ENCODE measurements at places on chromosomes 11 and 22.

DNA sequence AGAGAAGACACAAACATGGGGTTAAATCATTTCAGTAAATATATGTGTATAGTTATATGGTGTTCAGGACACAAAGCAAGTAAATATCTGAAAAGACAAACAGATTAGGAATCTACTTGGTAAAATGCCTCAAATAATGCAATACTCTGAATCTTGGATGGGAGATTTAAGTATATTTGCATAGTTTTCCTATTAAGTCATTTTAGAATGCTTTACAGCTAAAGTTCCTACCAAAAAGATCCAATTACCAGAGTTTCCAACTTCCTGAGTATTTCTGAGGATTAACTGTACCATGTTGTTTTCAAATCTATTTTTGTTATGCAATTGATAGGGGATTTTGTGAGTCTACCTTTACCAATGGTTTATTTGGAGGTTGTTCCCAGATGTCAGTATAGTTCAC lies 424.4 kb upstream of the CCDC179 start:
- no peak for DNase-seq

GRCh38 chr11:87263264-87263838 lies 225.6 kb downstream of the TMEM135 start:
- no peak for DNase-seq

DNA sequence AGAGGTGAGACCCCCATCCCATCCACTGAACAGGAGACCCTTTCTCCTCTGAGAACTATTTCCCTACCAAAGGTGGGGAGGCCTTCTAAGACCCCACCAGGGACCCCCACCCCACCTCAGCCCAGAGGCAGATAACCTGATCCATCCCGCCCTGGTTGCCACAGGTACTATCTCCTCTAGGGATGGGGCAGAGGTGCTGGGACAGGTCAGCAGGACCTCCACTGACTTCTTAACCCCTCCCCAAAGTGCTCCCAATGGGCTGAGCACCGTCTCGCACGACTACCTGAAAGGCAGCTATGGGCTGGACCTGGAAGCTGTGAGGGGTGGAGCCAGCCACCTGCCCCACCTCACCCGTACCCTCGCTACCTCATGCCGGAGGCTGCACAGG lies 4.3 kb downstream of the INPPL1 start:
- peak; percentile 9 for DNase-seq

- no peak for DNase-seq
These were observed 123.4 kb downstream of the COMMD9 start for GRCh38 chr11:36165621-36166397.

DNA sequence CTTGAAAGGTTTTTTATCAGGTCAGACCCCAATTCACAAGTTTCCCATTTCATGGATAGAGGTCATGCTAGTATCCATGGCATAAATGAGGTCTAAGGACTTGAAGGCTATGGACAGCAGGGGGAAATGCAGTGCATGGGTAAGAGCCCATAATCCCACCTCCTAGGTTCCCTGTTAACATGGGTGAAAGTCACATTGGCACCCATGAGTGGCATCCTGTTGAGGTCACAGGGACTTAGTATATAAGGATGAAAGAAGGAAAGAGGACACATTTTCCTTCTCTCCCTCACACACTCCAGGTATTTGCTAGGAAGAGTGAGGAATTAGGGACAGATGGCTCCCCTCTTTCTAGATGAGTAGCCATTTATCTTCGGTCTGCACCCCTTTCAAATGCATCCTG lies 9.4 kb upstream of the GLYAT start:
- no peak for DNase-seq

- DNase-seq = peak; percentile 25
These were observed 465 bp downstream of the MAPK1 start for GRCh38 chr22:21866833-21867527.

- no peak for DNase-seq
These were observed 322.2 kb upstream of the DDI1 start for GRCh38 chr11:103714246-103714645.

- DNase-seq = no peak
These were observed 112.7 kb upstream of the OR4B1 start for GRCh38 chr11:48103621-48104567.

DNA sequence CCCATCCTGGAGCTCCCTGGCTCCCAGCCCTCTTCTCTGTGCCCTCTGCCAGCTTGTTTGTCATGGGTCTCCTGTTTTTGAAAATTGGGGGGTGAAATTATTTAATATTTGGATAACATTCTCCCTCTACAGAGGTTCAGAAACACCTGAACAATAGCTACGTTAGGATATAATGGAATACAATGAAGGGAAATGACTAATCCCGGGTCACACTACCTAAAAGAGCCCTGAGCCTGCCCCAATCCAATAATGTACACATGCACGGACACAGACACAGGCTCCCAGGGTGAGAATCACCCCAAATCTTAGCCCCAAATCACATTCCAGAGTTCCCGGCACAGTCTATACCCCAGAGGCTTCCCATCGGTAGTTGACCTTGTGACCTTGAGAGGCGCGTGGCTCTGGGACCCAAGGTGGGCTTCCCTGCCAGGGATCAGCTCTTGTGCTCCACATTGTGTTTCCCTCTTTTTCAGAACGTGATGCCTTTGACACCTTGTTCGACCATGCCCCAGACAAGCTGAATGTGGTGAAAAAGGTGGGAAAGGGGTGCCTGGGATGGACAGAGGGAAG lies 135.5 kb downstream of the PARVA start:
- no peak for DNase-seq

DNA sequence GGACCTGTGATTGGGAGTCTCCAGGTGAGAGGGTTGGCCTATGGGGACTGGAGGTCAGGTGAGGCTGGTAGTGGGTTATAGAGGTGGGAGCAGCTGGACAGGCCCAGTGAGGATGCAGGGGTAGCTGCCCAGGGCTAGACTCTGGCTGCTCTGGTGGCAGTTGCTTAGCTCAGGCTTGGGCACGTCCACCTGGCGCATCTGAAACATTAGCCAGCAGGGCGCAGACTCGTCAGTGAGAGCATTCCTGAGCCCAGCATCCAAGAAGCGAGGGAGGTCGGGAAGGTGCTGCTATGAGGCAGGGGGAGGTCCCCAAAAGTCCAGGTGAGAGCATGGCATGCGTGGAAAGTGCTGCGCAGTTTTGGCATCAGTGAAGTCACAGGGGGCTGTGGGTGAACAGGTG lies 3.5 kb upstream of the GGT1 start:
- no peak for DNase-seq

DNA sequence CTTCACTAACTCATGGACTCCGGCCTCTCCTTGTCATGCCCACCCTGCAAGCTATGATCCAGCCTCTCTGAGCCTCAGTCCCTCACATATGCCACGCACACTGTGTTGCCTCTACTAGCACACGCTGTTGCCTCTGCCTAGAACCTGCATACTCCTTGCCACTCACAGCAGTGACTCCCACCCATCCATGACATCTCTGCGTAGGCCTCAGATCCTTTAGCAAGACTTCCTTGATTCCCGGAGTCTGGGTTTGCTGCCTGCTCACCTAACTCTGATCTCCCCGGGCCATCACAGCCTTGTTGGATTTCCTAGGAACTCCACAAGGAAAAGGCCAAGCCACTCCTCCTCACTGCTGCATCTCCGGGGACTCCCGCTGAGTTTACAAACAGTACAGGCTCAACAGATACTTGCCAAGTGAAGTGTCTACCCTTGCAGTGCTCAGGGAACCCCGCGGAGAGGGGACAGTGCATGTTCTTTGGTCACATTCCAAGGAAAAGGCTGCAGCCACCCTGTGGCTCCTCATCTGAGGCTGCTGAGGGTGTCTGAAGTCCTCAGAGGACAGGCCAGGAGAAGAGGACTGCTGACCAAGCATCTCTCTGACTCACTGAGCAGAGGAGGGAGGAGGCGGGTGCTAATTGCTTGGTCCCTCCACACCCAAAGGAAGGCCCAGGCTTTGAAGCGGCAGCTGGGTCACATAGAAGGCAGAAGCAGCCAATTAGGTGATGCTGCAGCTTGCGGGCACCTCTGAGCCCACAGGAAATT lies 42.4 kb upstream of the NAV2 start:
- DNase-seq = no peak

GRCh38 chr11:68040101-68040956 lies 1.5 kb downstream of the TCIRG1 start:
- peak; percentile 49 for DNase-seq

DNA sequence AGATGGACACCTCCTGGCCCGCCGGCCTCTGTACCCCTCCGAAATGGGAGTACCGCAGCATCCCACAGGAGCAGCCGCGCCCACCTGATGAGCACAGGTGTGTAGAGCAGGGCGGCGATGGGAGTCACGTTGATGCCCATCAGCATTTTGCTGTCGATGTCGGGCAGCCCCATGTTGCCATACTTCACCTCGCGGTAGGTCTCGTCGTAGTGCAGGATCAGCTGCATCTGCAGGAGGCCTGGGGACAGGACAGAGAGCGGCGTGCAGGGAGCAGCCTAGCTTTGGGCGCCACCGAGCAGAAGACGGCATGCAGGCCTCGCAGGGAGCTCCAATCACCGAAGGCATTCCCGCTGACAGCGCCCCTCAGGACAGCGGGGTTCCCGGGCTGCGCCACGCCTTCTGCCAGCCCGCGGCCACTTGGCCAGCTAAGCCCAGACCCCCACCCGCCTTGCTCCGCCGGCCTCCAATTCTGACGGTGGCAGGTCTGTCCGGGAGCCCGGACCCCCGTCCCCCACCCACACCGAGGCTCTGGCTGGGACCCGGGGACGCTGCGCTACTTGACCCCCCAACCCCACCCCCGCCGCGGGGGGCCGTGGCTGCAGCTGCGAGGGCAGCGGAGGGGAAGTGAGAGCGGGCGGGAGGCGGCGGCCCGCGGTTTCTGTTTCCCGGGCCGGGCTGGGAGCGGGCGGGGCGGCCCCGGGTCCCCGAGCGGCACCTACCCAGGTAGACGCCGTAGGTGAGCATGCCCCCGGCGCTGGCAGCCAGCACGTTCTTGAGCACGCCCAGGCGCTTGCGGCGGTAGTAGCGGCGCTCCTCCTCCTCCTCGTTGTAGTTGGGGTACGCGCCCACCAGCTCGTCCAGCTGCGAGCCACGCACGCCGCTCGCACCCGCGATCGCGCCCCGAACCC lies 705 bp downstream of the UNC93B1 start:
- DNase-seq = peak; percentile 61

- no peak for DNase-seq
These were observed 4.3 kb downstream of the CLTCL1 start for GRCh38 chr22:19287076-19287707.

DNA sequence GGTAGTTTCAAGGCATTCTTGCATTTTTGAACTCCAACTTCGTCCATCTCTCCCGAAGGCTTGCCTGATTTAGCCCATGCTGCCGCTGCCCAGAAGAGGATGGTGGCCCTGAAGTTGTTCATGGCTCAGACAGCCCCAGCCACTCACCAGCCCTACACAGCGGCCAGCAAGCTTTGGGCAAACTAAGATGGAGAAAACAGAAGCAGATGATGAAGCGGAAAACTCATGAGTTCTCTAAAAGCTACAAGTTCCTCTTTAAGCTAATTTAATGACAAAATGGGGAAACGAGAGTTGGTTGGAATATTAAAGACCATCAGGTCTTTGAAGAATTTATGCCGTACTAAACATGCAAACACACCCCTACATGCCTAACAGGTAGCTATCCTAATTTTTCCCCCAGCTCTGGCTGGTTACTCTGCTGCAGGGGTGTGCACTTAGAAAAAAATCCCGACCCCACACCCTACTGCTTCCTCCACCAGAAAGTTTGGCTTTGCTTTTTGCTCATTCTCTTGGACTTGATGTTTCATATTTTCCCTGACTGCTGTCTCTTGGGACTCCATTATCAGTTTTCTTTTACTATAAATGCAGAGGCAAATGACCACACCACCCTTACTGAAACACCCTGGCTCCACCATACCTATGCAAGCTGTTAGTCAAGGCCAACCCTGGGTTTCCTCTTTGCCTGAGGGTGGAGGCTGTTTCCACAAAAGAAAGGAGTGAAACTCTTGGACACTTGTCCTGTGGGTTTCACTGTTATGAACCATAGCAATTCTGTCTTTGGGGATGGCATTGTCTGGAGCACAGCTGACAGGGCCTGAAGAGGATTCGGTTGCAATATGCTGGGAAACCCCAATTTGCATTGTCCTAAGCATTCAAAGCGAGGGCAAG lies at the start of gene MPEG1:
Gene MPEG1, minus strand, starts transcription at position 184 of the 888 bp plus-strand sequence. Its CDS starts 62 bp downstream, at position 122.
- DNase-seq = peak; percentile 3

All from CD4-positive, alpha-beta T cell treated with Interleukin-4 for 1 hour (primary cell).